Activated gamma-delta T cell treated with anti-CD3 and anti-CD28 coated beads, Interleukin-2, amount 50 U/mL, for 16 hours (primary cell): ENCODE measurements at places on chromosomes 12 and 14.

DNA sequence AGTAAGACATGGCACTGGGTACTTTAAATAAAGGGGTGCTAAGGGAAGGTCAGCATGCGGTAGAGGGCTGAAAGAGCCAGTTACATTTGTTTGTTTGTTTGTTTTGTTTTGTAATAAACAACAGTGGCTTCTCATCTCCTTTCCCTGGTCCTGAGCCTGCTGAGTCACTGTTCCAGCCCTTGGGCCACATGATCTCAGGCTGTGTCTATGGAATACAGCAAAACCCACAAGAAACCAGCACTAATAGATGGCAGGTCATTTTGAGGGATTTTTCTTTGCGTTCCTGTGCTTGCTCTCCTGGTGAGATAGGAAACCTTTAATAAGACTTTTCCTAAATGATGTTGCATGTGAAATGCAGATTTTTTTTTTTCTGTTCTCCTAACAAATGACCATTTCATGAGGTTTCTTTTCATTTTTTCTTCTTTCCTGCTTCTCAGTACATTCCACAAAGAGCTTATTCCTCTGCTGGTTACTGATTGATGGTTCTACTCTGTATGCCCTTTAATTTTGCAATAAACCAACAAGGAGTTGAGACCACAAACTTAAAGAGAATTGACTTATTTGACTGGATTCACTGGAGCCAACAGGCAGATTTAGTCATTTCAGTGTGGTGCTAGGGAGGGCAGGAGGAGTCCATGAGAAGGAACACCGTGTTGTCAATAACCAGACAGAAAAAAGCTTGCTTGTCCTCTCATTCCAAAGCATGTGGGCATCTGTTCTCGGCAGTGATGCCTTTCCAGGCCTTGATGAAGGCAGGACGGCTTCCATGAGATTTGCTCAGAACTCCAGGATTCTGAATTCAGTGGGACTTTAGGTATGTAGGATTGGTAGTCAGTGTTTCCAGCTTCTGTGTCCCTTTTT is 459.2 kb downstream of the RAD51B start:
- DNase-seq: no peak

DNA sequence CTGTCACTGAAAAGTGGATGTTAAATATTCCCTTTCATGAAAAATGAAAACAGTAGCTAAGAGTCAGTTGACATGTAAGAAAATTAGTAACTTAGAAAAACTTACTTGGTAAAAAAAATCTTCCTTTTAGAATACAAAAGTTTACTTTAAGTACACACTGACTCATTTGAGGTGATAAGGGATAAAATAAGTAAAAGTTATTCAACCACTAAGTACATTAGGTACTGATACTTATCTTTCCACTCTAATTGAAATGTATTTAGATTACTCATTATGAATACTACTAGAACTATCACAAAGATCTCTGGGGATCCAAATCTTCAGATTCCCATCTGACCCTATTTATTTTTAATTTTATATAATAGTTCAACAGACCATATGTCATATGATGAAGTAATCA is 12.2 kb downstream of the SYCP3 start:
- no peak for DNase-seq

DNA sequence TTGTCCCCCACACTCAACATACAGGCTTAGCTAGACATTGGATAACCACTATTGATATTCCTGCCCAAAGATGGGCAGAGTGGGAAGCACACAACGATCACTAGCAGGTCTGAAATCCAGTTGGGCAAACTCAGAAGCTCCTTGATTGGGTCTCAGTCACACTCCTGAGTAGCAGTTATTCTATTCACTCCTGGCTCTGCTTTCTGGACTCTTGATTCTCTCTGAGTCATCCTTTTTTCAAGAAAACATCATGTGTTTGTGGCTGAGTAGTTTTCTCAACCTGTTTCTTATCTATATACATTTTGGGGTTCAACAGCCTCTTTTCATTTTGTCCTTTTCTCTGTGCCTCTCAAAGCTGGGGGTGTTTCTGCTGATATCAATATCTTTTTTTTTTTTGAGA is 46.0 kb upstream of the MANSC4 start:
- DNase-seq: no peak

GRCh38 chr12:106039242-106039641 is 99.5 kb downstream of the NUAK1 start:
- DNase-seq: no peak

DNA sequence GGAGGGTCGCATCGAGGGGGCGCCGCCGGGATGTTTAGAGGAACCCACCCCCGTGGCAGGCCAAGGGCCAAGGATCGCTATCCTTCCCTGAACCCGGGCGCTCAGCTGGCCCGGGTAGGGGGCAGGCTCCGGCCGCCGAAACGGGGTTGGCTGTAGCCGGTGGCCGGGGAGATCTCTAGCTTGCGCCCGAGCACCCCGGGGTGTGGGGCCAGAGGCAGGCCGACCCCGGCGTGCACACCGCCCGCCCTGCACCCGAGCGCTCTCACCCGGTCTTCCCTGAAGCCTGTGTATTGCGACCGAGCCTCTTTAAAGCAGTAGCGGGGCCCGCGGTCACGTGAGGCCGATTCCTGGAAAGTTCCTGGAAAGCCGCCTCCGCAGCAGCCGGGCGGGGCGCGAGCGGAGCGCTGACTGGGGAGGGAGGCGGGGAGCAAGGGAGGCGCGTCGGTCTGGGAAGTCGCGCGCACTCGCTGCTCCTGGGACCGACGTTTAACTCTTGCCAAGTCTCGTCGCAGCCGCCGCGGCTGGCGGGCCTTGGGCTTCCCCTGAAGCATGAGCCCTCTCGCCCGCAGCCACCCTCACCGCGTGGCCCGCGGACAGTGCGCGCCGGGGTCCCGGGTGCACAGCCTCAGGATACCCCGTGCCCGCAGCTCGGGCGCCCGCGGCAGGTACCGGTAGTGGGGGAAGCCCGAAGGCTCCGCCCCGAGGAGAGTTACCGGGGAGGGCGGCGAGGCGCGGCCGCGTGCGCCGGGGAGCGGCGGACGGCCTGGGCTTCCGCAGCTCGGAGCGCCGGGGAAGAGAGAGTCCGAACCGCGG is 1.7 kb upstream of the SOCS2 start:
- peak; percentile 79 for DNase-seq

GRCh38 chr12:64633011-64633939 is 23.0 kb downstream of the RASSF3 start:
- no peak for DNase-seq

- DNase-seq: no peak
These were observed 637.7 kb upstream of the TMEM132C start for GRCh38 chr12:127629066-127629820.

DNA sequence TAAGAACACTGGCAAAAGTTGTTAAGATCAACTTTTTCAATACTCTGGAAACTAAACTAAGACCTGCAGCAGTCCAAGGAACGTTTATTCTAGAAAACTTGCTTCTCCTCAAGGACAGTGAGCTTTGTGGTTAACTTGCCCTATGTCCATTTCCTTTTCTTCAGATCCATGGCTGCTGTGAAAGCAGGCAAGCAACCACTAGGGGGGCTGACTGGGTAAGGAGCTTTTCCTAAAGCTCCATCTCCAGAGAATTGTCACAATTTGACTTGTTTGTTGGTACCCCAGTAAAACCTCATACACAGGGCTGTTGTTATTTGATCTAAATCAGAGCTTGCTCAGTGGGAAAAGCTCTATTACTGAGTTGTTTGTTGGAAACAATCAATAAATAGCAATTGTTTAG is 10.1 kb upstream of the RPL10L start:
- no peak for DNase-seq

DNA sequence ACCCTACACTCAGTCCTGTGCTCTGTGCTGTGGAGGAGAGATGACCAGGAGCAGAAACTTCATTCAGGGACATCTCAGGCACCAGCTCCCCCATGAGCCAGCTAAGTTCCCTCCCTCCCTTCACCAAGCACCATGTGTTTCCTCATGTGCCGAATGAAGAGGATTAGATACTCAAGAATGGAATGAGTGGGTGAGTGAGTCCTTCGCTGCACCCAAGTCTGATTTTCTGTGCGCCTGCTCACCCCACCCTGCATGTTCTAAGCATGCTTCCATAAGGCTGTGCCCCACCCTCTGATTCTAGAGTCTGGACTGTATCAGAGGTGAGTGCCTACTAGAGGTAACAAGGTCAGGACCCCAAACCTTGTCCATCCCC is 12.1 kb downstream of the SERPINA5 start:
- DNase-seq: no peak

- DNase-seq: no peak
These were observed 45.7 kb upstream of the KCNA5 start for GRCh38 chr12:4997939-4998338.

GRCh38 chr12:93380480-93381121 is 2.9 kb downstream of the NUDT4 start:
- no peak for DNase-seq

DNA sequence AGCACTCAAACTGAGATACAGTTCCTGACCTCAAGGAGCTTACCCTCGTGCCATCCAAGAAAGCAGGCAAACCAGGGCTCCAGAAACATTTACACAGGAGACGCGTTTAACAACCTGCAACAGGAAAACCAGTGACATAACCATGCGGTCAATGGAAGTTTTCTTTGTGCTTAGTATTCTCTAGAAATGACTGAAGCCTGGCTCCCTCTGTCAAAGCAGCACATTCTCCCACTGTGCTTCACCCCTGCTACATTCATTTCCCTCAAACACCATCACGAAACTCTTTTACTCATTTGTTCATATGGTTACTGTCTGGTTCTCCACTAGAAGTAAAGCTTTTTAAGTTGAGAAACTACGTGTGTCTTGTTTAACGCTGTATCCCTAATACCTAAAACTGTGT is 161.3 kb upstream of the CCND2 start:
- DNase-seq: no peak

DNA sequence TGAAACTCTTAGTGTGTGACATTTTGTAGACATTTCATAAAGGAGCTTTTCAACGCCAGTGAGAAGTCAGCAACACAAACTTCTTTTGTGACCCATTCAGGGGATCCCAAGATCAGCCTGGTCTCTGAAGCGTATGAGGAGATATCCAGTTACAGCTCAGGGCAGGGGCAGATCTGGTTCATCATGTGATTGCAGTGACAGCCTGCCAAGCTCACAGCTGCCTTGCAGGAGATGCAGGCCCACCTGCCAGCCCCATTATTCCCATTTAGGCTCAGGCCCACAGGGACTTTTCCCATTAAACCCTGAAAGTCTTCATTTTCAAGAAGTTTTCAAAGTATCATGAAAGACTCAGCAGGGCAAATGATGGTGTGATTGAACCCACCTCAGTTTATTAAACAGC is 38.3 kb downstream of the SRGAP1 start:
- no peak for DNase-seq

- no peak for DNase-seq
These were observed 16.5 kb upstream of the SEL1L start for GRCh38 chr14:81550001-81550637.

- peak; percentile 38 for DNase-seq
These were observed 32.3 kb downstream of the NINJ2 start for GRCh38 chr12:630656-631632.

DNA sequence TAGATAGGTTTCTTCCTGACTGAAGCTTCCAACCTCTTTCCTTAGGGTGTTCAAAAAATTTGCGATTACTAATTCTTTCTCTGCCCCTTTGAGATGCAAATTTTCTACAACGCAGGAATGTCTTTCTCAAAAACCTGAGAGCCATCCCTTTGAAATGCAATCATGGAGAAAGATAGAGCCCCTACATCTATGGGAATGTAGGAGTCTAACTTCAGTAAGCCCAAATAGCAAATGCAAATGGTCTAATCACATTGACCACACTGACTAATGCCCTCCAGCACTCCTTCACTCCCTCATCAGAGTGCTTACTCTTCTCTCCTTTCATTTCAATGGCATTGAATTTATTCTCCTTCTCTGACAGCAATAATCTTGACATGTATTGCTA is 107.1 kb downstream of the SLC6A15 start:
- no peak for DNase-seq

GRCh38 chr14:105852378-105853088 is 326.1 kb downstream of the TMEM121 start:
- DNase-seq: no peak

- DNase-seq: no peak
These were observed 17.7 kb downstream of the NGDN start for GRCh38 chr14:23487216-23487615.

- DNase-seq: no peak
These were observed 15.8 kb downstream of the VPS33A start for GRCh38 chr12:122250536-122250935.

GRCh38 chr14:67311868-67312267 is 47.7 kb downstream of the ATP6V1D start:
- DNase-seq: no peak

DNA sequence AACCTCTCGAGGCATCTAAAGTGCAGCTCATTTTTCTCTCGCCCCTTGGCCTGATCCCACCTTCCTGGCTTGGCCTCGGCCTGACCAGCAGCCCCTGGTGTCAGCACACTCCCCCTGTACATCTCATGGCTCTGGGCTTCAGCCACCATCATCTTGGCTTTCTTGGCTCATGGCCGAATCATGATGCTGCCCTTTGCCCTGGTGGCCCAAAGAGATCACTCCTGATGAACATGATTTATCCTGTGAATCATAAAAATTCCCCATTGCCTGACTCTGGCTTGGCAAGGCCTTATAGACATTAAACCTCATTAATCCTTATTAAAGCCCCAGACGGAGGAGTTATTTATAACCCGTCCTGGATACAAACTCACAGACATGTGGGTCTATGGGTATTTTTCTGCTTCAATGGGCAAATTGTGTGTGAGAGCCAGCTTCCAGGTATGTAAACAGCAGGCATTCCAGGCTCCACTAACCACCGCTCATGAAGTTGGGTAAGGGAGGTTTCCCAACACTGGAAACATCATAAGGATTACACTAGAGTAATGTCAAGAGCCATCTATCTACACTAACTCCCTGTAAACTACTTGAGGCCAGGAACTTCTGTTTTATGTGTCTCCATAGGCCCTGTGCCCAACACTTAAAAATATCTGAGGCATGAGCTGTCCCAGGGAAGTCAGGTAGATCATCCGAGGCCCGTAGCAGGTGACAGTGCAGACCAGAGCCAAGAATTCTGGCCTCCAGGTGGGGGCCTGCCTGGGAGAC is 171.2 kb downstream of the TTC8 start:
- no peak for DNase-seq

DNA sequence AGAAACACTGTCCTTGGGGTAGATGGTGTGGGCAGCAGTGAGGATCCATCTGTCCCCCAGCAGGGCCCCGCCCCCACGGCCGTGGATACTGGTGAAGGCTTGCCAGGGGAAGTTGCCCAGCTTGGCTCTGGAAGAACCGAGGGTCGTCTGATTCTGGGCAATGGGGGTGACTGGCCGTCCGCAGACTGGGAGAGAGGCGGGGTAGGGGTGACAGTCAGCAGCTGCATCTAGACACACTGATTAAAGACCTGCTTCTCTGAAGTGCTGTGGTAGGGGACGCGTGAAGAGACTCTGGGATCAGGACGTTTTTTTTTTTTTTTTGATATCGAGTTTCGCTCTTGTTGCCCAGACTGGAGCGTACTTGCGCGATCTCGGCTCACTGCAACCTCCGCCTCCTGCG is 4.7 kb upstream of the C1R start:
- DNase-seq: no peak

DNA sequence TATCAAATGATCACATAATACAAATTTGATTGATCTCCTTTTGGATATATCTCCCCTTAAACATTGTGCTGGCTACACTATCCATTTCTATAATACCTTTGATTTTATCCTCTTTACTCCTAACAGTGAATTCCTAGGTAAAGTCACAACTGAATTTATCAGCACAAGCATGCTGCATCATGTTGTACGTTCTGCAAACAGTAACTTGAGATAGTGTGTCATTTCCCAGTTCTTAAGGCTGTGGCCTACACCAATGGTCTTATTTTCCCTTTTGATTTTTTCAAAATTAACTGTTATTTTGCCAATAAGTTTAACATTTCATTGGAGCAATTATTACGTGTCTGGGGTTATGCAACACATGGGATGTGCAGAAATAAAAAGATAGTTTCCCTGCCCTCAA is 24.8 kb downstream of the PRKCH start:
- no peak for DNase-seq
